Stimulated activated CD8-positive, alpha-beta memory T cell treated with anti-CD3 and anti-CD28 coated beads, Interleukin-7, amount 100 ng/mL, for 4 hours (primary cell): ENCODE measurements at places on chromosomes 12 and 14.

- no peak for DNase-seq
These were observed 33.2 kb downstream of the HSPB8 start for GRCh38 chr12:119211884-119212283.

DNA sequence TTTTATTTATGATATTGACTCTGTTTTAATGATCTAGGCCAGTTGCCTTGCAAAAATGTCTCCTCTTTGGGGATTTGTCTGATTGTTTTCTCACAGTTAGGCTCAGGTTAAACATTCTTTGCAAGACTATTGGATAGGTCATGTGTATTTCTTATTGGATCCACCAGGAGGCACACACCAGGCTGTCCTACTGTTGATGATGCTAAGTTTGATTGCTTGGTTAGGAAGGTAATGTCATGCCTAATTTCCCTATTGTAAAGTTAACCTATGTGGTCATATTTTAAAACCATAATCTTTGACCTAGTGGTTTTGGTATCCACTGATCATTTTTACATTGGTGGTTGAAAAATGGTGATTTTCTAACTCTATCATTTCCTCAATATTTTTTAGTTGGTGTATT lies 137.1 kb downstream of the BRMS1L start:
- DNase-seq = no peak

- DNase-seq = no peak
These were observed 45.2 kb downstream of the MAP1LC3B2 start for GRCh38 chr12:116604178-116604895.

DNA sequence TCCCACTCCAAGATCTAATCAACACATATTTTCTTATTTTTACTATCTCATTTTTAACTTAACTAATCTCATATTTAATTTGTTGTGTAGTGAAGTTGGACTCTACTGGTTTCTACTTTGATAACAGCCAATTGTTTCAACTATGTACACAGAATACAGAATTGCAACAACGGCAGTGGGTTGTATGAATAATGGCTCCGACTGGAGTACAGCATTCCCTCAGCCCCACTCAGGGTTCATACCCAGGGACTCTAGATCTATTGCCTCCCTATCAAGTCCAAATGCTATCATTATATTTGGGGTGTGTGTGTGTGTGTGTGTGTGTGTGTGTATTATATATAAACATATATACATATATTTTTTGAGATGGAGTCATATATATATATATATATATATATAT lies 52.3 kb downstream of the PAWR start:
- DNase-seq = no peak

GRCh38 chr14:22509751-22510300 lies 79.2 kb downstream of the DAD1 start:
- no peak for DNase-seq

GRCh38 chr12:132094269-132094891 lies 49.7 kb downstream of the DDX51 start:
- no peak for DNase-seq

- no peak for DNase-seq
These were observed 252.2 kb upstream of the ATP2B1 start for GRCh38 chr12:89960607-89961394.

DNA sequence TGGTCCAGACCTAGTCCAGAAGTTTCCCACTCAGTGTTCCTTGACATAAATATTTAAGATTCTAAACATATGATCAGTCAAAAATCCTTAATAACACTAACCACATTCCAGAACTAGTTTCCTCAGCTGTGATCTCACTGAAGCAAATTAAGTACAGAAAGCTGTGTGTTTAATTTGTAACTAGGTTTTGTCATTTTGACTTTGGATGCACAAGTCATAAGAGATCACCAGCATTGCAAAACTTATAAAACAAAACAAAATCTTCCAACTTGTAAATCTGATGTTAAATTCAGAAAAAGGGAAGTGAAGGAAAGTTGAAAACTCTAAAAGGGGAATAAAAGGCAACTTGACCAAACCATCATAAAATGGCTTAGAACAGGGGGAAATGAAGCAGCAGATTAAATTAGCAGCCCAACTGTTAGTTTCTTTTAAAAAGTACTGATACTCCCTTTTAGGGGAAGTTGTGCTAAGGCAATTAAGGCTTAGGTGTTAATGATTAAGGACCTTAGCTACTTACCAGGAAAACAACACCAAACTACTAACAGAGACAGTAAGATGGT lies 56.6 kb downstream of the SH2B3 start:
- no peak for DNase-seq

- DNase-seq = no peak
These were observed 58.1 kb upstream of the CCND2 start for GRCh38 chr12:4215229-4216186.

- DNase-seq = no peak
These were observed 475.6 kb downstream of the PDZRN4 start for GRCh38 chr12:41663598-41664265.

DNA sequence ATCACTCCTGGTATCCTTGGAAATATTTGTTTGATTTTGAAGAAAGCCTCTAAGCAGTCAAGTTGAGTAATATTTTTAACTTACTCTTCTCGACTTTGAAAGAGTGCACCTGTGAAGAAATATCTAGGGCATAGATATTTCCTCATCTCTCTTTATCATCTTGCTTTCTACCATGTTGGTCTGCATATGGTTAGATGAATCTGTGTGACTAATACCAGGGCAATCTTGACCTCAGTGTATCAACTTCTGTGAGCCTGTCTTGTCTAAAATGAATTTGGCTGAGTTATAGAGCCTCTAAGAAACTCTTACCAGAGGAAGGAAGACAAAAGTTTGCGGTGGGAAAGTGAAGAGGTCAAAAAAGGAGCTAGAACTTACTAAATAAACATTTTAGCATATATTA lies 68.4 kb downstream of the SYT1 start:
- no peak for DNase-seq

GRCh38 chr12:45730348-45731189 lies 1.1 kb downstream of the ARID2 start:
- peak; percentile 50 for DNase-seq

DNA sequence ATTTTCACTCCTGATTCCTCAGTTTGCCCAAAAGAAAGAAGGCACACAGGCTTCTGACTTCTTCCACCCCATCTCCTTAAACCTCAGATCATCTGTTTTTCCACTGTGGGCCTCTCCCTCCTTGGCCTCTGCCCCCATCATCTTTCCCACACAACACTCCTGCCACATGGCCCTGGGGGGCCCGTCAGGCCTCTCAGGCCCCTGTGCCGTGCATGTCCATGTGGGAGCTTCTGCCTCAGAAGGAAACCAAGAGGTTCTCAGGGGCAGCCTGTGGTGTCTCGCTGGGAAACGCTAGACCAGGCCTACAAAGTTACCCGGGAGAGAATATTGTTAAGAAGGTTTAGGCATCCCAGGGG lies 8.0 kb downstream of the KLHL33 start:
- no peak for DNase-seq

- no peak for DNase-seq
These were observed 10.1 kb upstream of the CABP1 start for GRCh38 chr12:120630104-120630892.

DNA sequence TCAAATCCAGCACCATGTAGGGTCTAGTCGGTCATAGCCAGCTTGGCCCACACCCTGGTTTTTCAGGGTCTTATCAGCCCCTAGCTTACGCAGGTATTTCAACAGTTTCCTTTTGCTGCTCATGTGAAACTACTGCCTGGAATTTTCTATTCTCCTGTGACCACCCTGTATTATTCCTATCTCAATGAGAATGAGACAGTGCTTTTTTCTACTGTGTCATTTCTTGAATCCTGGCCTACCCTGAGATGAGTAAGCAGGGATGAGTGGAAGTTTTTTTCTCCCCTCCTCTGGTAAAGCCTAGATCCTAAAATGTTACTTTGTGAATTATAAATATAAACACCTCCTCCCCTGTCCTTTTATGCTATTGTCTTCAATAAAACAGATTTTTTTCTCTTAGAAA lies 62.7 kb upstream of the ARID2 start:
- no peak for DNase-seq

GRCh38 chr14:79201564-79202207 lies 1009.6 kb downstream of the DIO2 start:
- DNase-seq = no peak

DNA sequence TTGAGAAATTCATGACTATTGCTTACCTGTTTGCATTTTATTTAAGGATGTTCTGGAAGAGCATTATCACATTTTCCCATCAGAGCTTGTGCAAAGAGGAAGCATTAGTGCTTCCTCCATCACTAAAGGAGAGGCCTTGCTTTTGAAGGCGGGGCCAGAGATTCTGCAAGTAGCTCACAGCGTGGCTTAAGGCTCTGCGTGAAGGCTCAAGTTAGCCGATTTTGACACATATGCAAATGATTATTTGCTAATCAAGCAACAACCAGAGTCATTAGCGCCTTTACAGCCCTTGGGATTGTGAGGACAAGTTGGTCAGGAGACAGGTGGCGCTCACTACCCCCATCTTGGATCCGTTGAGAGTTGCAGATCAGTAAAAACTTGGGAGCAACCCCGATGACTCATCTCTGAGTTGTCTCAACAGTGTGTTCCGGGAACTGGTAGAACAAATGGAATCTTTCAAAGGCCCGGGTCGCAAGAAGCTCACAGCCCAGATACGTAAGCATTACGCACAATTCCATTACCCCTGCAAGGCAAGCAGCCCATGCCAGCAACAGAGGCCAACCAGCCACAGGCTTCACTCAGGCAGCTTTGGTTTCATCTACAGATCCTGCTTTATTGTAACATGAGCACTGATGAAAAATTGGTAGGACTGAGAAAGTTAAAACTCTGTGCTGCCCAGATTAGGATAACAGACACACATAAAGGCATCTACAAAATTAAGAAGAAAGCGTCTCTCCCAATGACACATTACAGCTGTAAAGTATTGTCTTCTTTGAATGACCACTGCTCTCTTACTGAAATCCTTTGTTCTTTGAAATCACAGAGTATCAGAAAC lies 34.9 kb upstream of the SPTSSA start:
- no peak for DNase-seq

- no peak for DNase-seq
These were observed 135.7 kb downstream of the SRGAP1 start for GRCh38 chr12:63980211-63980610.

- no peak for DNase-seq
These were observed 4.7 kb downstream of the ADCK1 start for GRCh38 chr14:77804592-77804991.

DNA sequence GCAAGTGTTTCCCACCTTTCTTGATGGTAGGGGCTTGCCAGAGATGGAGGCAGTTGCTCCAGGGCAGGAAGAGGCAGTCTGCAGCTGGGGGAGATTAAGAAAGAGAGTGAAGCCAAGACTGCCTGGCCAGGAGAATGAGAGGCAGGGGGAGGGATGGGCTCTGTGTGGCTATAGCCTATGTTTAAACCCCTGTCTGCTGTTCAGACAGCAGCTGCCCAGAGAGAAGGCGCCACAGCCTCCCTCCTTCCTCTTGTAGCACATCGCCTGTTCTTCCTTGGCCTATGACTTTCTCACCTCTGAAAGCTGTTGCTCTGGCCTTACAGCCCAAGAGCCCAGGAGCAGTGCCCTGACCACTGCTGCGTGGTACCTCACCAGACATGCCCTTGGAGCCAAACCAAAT lies 61.7 kb downstream of the EMP1 start:
- DNase-seq = no peak

- no peak for DNase-seq
These were observed 77.5 kb upstream of the CPSF6 start for GRCh38 chr12:69161829-69162228.

DNA sequence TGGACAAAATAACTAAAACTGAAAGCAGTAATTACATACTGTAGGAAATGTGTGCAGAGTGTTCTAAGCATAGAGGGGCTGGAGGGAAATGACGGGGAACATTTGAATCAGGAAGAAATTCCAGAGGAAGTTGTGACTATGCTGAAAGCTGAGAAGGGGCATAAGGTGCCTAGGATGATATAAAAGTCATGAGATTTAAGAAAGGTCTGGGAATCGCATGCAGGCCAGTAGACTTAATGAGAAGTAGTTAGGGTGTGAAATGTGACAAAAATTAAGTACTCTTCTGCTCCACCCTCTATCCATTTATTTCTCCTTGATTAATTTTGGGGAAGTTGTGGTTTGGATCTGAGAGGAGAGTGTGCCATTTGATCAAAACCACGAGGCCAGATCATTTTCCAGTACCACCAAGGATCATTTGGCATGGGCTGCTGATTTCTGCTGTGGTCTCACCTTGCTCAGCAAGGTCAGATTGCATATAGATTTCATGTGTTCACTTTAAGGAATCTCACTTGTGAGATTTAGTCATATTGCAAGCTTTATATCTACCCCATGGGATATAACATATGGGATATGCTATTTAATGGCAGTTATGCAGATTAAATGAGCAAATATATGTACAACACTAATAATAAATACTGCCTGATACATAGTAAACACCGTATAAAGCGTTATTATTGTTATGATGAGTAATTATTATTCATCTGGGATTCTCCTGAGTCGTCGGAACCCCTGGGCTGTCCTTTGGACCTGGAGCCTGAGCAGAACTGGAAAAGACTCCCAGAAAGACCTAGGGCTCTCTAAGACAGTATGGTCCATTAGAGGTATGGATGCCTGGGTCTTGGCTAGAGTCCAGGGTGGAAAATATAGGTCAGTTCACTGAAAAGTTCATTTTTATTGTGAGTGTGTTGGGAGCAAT lies 72.3 kb downstream of the SRGAP1 start:
- no peak for DNase-seq

- DNase-seq = no peak
These were observed 492.0 kb upstream of the SOX5 start for GRCh38 chr12:24441458-24441857.

DNA sequence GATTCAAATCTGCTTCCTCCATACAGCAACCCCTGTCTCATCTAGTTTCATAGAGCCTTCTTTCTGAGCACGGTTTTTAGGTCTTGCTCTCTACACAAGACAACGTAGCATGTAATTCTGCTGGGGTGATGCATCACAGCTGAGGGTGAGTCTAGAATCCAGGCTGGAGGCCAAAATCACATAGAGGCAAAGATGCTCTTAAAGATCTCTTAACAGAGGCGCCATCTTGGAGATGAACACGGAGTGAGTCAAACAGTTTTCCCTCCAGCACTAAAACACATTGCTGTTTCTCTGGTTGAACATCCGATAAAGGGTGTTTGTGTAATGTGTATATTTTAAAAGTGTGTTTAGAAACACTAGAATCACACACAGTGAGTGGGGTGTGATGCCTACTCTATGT lies 78.9 kb downstream of the NOS1 start:
- no peak for DNase-seq

GRCh38 chr12:49503674-49504180 lies 35.1 kb upstream of the KCNH3 start:
- DNase-seq = no peak
